ENCODE measurements at places on chromosomes 3 and 15.

DNA sequence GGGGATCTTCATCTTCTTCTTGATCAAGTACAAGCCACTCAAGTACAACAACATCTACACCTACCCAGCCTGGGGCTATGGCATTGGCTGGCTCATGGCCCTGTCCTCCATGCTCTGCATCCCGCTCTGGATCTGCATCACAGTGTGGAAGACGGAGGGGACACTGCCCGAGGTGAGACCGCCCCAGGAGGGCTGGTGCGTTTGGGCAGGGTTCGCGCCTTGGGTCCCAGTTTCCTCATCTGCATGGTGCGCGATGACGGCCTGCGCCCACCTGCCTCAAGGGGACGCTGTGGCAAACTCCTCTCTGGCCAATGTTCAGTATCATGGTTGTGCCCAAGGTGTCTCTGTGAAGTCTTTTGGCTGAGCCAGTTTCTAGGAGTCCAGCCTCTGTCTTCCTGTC lies 57.5 kb upstream of the SLC6A1 start:
- no peak for DNase-seq

DNA sequence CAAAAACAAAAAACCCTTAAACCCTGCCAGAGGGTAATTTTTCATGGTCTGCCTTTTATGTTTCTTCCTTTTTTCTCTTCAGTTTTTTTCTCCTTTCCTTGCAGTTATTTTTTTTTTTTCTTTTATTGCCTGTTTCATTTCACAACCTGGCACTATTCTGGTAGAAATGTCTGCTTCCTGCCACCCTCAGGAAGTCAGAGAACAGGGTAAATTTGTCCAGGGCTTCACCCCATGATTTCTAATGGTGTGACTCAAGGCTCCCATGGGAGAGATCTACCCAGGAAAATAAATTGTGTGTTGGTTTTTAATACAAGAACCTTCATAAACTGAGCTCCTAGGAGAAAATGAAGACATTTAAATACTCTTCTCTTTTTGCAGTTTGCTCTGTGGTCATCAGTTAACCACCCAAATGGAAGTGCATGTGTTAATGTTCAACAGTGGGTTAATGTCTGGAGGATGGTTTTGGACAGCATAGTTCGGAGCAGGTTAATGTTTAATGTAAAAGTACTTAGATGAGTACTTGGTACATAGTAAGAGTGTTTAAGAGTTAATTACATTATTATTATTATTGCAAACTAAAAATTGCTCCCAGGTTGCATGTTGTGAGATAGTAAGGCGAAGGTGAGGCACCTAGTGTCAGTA lies 45.9 kb downstream of the CGNL1 start:
- no peak for DNase-seq

DNA sequence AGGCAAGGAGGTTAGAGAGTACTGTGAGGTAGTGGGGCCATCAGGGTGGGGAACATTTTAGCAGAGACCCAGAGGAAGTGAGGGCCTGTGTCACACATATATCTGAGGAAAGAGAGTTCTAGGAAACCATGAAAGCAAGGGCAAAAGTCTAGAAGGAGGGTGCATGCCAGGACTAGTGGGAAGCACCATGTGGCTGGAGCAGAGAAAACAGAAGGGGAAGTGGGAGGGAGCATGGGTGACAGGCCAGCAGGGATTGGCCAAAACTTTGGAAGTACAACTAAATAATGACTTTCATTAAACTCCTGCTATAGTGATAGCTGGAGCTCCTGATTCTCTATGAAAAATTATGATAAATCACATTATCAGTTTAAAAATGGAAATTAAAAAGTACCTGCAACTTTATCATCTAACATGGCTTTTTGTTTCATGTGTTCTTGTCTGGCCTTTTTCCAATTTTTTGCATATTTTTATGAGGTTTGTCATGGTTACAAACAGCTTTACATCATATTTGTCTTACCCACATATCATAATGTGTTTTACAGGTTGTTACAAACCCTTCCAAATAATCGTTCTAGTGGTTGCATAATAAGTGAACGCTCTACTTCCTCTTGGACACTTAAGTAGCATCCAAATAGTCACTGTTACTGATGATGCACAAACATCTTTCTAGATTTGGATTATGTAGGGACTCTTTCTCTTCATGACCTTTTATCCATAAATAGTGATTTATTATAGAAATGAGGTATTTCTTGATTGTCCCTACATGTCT lies 168.3 kb downstream of the NEK10 start:
- DNase-seq = no peak

- DNase-seq = no peak
Measured at GRCh38 chr3:39920271-39920670, 110.9 kb downstream of the MYRIP start.
